Right atrium auricular region (tissue), 2 donors: ENCODE measurements at places on chromosomes 6 and 20. TPM values are rescaled to one million over a fixed set of nuclear protein-coding genes. Genes with fewer than 3 reads are reported as not detected.

THEMIS gene
- 0.56 TPM for total RNA-seq

BPIFB1 gene
- not detected for total RNA-seq

PRDM1 gene
- total RNA-seq: 1.8 TPM

ZNF451 gene
- total RNA-seq: 23.2 TPM

ORC3 gene
- 21.4 TPM for total RNA-seq

FAXC gene
- total RNA-seq: not detected

BPIFA1 gene
- not detected for total RNA-seq

SAPCD1 gene
- not detected for total RNA-seq

HMGA1 gene
- total RNA-seq: 29.6 TPM

- DNase-seq: no peak
Observed at GRCh38 chr6:72733045-72733444, 111.2 kb downstream of the KCNQ5 start.

DNA sequence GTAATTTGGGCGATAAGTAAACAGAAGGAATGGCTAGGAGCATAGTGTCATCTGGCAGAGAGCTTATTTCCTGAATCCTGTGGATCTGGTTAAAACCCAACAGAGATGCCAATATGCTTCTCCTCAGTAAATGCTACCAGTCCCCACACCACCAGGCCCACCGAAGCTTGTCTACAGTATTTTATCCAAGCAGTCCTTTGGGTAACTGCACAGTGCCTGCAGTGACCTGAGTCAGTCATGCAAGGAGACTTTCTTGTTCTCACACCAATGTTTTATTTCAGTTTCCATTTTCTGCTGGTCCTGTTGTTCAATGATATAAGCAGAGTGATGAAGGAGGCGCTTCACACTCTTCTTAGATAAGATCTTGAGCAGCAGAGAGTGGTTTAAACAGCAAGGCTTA lies 326.3 kb downstream of the RIMS1 start:
- DNase-seq: no peak

- DNase-seq: no peak
Observed at GRCh38 chr6:124669713-124670480, 292.3 kb upstream of the RNF217 start.

DNA sequence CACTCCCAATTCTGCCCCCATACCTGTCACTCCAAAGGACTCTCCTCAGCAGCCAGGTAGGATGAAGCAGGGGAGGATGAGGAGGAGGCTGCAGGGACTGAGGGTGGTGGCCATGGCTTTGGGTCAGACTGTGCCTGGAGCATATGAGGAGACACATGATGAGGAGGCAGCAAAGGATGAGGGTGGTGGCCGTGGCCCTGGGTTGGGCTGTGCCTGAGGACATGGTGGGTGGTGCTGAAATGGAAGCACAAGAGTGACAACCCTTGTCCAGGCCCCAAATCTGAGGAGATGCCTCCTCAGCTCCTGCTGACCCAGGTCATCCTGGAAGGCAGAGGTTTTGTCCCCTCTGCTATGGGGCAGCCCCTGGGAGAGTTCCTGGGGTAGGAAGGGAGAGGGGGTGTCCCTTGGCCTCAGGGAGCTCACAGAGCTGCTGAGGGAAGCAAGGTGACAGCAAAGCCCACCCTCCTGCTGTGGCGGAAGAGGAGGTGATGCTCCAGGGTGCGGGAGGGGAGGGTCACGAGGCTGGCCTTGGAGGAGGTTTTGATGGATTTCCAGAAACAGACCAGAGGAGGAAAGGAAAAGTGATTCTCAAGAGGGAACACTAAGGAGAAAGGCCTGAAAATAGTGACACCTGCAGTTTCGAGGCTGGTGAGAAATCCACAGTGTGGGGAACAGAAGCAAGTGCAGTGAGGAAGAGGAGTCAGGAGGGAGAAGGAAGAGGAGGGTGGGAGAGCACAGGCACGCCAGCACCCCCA lies 4.6 kb downstream of the RAET1G start:
- peak; percentile 54 for DNase-seq

GRCh38 chr6:168916576-168917211 lies 337.0 kb downstream of the THBS2 start:
- no peak for DNase-seq

GRCh38 chr6:142934599-142934998 lies 10.4 kb downstream of the HIVEP2 start:
- no peak for DNase-seq

GRCh38 chr6:164531736-164532135 lies 777.7 kb downstream of the C6orf118 start:
- no peak for DNase-seq

- DNase-seq: no peak
Observed at GRCh38 chr6:62998022-62998421, 213.2 kb upstream of the FKBP1C start.

DNA sequence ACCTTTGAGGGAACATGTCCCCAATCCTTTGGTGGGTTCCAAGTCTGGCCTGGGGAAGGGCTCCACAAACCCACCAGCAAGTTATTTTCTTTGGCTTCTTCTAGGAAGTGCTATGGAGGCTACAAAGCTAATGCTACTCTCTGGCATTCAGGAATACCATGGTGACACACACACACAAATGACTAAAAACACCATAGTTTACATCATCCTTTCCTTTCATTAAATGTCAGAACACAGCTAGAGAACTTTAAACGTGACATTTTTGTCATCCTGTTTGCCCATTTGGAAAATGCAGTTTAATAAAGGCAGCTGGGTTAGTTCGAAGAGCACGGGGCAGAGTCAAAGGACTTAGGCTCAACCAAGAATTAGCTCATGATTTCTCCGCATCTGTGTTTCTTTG lies 40.2 kb upstream of the PROKR2 start:
- no peak for DNase-seq

GRCh38 chr6:45741437-45742171 lies 274.1 kb downstream of the CLIC5 start:
- no peak for DNase-seq

GRCh38 chr20:62235001-62235776 lies 3.1 kb upstream of the OSBPL2 start:
- DNase-seq: no peak

- DNase-seq: no peak
Observed at GRCh38 chr6:91273729-91274128, 686.9 kb upstream of the MAP3K7 start.

DNA sequence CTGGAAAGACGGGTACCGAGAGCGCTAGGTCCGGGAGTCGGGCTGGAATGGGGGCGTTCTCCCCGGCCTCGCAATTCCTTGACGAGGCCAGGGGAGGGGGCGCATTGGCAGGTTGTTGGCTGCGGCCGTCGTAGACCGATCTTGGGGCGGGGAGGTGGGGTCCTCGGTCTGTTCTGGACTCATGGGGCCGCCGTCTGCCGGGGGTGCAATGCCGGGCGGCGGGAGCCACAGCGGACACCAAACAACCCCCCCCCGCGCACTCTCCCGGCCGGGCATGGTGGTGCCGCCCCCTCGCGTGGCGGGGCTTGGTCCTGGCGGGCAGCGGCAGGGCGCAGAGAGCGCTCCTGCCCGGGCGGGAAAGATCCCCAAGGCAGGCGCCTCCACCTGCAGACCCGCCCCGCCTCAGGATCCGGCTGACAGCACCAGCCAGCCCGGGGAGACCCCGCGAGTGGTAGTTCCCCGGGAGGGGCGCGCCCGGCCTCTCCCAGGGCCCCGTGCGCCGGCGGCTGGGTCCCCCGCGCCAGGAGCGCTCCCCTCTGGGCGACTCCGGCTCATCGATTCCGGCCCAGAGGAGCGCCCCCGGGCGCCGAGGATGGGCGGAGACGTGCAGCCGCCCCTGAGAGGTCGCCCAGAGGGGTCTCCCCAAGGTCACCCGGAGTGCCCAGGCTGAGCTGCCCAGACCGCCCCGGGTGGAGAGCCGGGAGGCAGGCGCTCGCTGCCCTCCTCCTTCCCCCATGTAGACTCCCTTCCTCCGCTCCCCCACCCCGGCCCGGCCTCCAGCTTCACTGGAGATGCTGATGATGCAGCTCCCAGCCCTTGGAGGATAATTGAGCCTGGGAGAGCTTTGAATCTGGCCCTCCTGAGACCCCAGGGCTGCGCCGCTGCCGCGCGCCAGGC lies 709 bp downstream of the PPP1R16B start:
- DNase-seq: no peak

DNA sequence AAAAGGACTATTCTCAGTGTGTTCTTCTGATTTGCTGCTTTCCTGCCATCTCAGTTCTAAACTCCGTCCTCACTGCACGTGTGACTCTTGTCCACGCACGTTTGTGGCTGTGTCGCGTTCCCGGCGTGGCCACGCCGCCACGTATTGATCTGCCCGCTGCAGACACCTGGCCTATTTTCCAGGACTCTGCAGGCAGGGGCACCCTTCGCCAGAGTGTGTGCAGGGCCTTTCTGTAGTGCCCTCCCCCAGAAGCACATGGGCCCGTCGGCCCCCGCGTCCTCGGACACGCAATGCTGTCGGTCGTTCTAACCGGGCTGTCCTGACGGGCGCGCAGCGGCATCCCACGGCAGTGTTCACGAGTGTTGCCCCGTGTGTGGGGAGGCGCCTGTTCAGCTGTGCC lies 87.6 kb downstream of the YTHDF1 start:
- DNase-seq: no peak

- no peak for DNase-seq
Observed at GRCh38 chr6:90298459-90299053, 1.9 kb upstream of the BACH2 start.

DNA sequence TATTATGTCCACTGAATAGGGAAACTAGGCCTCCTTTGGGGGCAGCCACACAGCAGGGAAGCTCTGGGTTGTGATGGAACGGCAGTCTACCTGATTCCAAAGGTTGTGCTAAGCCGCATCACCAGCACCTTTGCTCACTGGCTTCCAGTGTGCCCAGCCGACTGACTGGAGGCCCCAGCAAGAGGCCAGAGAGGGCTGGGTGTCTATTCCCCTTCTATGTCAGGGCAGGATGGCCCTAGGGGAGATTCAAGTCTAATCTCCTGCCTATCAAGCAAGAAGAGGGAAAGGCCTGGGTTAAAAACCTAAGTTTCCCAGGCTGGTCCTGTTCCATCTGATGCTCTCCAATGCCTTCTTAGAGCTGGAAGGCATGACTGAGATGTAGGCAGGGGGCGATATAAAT lies 53.6 kb downstream of the JPH2 start:
- DNase-seq: no peak

GRCh38 chr20:63230800-63231268 lies 4.9 kb upstream of the BIRC7 start:
- DNase-seq: peak; percentile 63

GRCh38 chr6:77466451-77467437 lies 3.5 kb upstream of the HTR1B start:
- no peak for DNase-seq

GRCh38 chr20:46246559-46246958 lies 61.7 kb downstream of the CDH22 start:
- no peak for DNase-seq

GRCh38 chr6:111503660-111504059 lies 20.6 kb upstream of the REV3L start:
- DNase-seq: no peak

- DNase-seq: no peak
Observed at GRCh38 chr6:139846538-139847456, 472.3 kb upstream of the CITED2 start.

DNA sequence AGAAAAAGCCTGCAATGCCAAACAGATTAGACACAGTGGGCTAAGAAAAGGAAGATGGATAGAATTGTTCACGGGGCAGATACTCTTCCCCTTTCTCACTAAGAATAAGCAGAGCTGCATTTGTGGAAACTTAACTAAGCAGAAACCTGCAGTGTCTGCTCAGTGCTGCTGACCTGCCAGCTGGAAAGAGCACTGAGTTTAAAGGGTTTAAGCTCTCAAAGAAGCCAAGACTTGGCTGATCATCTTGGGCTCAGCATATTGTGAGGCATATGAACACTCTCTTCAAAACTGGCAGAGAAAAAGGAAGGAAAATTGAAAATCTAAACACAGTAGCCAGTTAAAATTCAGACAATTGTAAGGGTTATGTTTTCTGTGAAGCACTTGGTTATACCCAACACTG lies 711.1 kb upstream of the EPHA7 start:
- no peak for DNase-seq

DNA sequence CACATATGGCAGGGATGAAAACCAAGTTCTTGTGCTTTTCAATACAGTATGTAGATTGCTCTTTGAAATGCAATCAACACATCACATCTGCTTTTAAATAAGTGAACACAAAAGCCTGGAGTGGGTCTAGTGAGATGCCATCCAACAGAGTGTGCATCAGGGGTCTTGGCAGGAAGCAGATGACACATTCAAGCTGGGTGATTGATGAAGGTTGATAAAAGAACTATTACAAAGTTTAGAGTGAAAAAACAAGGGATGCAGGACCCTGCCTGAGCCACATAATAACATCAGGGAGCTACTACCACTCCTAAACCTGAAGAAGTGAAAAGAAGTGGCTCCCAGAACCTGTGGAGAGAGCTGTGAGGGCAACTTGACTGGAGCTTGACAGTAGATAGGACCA lies 16.6 kb upstream of the PLCB1 start:
- DNase-seq: no peak

GRCh38 chr6:111580826-111581505 lies 24.7 kb downstream of the TRAF3IP2 start:
- no peak for DNase-seq
